ENCODE measurements at places on chromosomes 3 and 15.

DNA sequence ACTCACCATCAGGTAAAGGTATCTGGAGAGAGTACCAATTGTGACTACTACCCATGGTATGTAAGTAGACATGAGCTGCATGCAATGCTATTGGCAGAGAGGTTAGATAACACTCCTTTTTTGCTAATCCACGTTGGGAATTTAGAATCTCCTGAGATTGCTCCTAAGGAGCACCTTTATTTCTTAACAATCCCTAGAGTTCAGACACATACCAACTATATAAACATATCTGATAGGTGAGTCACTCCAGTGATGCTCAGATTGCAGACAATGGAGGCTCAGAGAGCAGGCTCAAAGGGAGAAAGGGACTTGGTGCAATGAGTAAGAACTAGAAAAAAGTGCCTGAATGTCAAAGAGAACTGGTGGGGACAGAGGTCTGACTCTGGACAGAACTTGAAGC lies 47.0 kb upstream of the LRRFIP2 start:
- no peak for DNase-seq

- no peak for DNase-seq
Observed at GRCh38 chr15:78061963-78062427, 15.5 kb downstream of the TBC1D2B start.

GRCh38 chr3:19972054-19972453 lies 25.2 kb downstream of the RAB5A start:
- no peak for DNase-seq

DNA sequence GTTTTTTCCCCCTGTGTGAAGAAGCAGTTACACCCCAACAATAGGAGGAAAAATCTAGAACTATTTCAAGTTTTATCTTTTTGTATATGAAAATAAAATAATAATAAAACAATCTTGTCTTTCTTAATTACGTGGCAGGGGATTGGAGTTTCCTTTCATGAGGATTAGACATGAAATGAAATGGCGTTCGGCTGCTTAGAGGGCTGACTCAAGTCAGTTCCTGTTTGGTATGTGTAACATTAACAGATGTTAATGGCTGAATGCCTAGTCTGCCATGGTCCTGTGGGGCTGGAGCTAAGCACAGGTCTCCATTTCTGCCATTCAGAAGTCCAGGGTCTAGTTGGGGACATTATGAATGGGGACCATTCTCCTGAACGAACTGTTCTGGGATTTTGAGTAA lies 3.1 kb upstream of the EXOG start:
- DNase-seq = no peak

- no peak for DNase-seq
Observed at GRCh38 chr3:167762296-167762695, 26.8 kb downstream of the SERPINI1 start.

DNA sequence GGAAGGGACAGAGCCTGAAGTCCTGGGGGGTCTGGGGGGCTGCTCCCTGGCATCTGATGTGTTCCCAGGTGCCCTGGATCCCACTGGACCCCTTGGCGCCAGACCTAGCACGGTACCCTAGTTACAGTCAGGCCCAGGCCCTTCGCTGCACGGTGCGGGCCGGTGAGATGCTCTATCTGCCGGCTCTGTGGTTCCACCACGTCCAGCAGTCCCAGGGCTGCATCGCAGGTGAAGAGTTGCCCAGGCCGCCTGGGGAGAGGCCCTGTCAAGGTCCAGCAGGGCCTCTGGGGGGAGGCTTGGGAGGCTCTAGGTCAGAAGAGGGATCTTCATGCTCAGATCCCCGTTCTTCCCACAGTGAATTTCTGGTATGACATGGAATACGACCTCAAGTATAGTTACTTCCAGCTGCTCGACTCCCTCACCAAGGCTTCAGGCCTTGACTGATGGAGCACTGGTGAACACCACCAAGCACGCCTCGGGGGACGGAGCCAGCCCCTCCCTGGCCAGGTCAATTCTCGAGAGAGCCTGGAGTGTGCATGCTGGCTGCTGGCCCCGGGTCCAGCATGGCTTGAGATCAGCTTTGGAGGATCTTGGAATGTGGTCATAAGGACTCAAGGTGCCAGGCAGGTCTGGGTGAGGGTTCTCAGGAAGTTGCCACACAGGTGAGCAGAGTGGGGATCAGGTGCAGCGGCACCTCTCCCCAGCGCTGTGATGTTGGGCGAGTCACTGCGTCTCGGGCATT lies 1.8 kb upstream of the PLA2G4B start:
- no peak for DNase-seq

- DNase-seq = no peak
Observed at GRCh38 chr3:116256843-116257485, 188.3 kb downstream of the LSAMP start.

GRCh38 chr3:178526291-178526690 lies 9.9 kb upstream of the KCNMB2 start:
- no peak for DNase-seq

- no peak for DNase-seq
Observed at GRCh38 chr3:113147681-113148261, 63.6 kb upstream of the BOC start.

GRCh38 chr3:177733233-177733632 lies 536.0 kb upstream of the TBL1XR1 start:
- no peak for DNase-seq

- no peak for DNase-seq
Observed at GRCh38 chr15:66164788-66165187, 88.8 kb downstream of the MEGF11 start.

GRCh38 chr3:63779227-63779626 lies 39.9 kb upstream of the C3orf49 start:
- no peak for DNase-seq

GRCh38 chr3:159583662-159584061 lies 405.0 kb upstream of the IL12A start:
- DNase-seq = no peak
